ENCODE measurements at places on chromosomes 6 and 20. TPM values are rescaled to one million over a fixed set of nuclear protein-coding genes. Genes with fewer than 3 reads are reported as not detected.

TRIM40 gene
- 0.17 TPM for total RNA-seq

ARMH2 gene
- total RNA-seq, result 1.1 TPM

MRAP2 gene
- total RNA-seq, result 17.3 TPM

PMEPA1 gene
- 15.8 TPM for total RNA-seq

POM121L2 gene
- total RNA-seq, result not detected

SASH1 gene
- total RNA-seq, result 77.3 TPM

VSX1 gene
- total RNA-seq, result 0.59 TPM

KHDRBS2 gene
- 13.0 TPM for total RNA-seq

ZBP1 gene
- total RNA-seq, result 0.20 TPM

C6orf141 gene
- 1.4 TPM for total RNA-seq

NRSN1 gene
- total RNA-seq, result 3.2 TPM

TINAG gene
- total RNA-seq, result 0.10 TPM

TRERF1 gene
- 6.0 TPM for total RNA-seq
